ENCODE measurements at places on chromosomes 4 and X.

- DNase-seq = no peak
Measured at GRCh38 chr4:119592830-119593229, 35.8 kb downstream of the PDE5A start.

DNA sequence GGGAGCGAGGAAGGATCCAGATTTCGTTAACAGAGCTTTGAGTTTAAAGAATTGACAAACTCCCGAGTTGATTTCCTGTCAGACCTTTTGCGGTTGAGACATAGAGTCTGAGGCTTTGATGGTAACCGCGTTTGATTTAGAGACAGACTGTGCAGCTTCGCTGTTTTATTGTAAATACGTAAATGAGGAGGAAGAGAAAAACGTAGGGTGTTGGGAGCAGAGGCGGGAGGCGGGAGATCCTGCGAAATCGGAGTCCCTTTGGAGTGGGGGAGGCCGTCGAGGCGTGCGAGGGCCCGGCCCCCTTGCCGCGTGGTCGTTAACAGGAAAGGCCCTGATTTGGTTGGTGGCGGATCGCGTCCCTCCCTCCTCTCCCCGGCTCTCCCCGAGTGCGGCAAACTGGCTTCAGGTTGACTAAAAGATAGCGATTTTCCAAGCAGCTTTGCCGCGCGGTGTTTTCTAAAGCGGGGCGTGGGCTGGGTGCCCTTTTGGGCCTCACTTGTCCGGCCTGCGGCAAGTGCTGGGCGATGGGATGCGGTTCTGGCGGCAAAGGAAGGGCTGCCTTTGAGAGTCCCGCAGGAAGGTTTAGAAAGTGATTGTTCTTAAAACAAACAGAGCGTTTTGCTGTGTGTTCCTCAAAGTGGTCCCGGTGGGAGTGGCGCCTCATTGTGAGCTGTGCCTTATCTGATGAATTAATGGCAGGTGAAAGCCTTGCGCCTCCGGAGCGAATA, 857 bp downstream of the SCML1 start:
- no peak for DNase-seq

- DNase-seq = no peak
Measured at GRCh38 chr4:78625073-78625472, 73.5 kb downstream of the ANXA3 start.

DNA sequence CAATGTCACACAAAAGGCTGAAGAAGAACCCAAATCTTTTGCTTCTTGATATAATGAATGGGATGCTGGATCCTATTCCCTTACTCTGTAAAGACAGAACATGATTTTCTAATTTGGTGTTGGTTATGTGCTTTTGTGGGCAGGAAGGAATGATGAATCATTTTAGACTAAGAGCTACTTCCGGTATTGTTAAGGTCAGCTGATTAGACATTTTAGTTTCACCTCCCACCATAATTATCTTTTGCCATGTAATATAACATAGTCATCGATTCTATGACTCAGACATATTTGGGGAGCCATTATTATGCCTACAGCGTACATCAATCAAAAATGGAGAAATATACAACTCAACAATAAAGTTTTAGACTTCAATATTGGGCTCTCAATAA, 265.3 kb downstream of the ZNF674 start:
- peak; percentile 32 for DNase-seq

GRCh38 chr4:168883513-168883912, 126.5 kb downstream of the CBR4 start:
- DNase-seq = peak; percentile 65

DNA sequence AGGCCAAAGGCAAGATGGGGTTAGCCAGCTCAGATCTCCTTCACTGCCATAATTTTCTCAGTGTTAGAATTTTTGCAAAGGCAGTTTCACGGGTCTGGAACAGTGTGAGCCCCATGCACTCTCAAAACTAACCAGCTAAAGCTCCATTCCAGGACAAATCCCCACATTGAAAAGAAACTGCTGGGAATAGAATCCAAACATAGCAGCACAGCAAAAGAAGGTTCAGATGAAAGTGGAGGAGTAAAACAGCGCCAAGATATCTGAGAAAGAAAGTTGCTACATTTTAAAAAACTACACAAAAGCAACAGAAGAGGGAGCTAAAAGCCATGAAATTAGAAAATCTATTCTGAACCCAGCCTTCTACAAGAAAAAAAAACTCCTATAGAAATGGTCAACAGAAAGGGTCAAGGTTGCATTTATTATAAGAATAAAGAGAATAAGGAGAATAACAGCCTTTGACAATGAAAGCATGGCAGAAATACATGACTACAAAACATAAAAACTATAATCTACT, 39.6 kb upstream of the SLC7A3 start:
- DNase-seq = peak; percentile 1

DNA sequence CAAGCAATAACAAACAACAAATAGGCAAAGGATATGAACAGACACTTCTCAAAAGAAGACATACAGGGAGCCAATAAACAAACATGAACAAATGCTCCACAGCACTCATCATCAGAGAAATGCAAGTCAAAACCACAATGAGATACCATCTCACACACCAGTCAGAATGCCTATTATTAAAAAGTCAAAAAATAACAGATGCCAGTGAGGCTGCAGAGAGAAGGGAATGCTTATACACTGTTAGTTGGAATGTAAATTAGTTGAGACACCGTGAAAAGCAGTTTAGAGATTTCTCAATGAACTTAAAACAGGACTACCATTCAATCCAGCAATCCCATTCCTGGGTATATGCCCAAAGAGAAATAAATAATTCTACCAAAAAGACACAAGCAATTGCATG, 129.8 kb upstream of the MAGEB2 start:
- no peak for DNase-seq

GRCh38 chrX:71938371-71938770, 27.7 kb downstream of the NHSL2 start:
- no peak for DNase-seq

GRCh38 chr4:96166806-96167205, 326.9 kb downstream of the PDHA2 start:
- DNase-seq = no peak

DNA sequence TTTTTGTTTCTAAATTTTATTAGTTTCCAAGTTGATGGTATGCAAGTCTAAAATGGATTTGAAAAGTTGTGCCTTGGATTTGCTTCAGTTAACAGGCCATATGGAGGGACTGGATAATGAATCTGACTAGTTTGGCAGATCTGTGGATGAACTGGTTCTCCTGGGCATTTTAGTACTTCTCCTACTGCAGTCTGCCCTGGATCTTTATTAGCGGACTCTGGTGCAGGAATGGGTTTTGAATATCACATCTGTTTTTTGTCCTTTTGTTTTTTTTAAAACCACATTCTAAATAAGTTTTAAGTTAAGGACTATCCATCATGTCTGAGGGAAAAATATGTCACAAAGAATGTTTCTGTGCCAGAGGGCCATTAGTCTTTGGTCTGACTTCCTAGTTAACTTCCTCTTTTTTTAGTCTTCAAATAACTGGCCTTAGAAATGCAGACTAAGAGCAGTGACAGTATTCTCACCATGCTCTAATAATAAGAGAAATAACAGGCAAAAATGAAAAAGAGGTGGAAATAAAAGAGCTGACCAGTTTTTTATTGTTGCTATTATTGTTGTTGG, 13.9 kb upstream of the DCK start:
- DNase-seq = no peak

- DNase-seq = no peak
Measured at GRCh38 chr4:158002173-158002572, 170.7 kb downstream of the GASK1B start.

Data from fibroblast of skin of left biceps (primary cell).